NCI-H345 (cell line): ENCODE measurements at places on chromosomes 3 and 15.

- no peak for DNase-seq
Measured at GRCh38 chr3:196979545-196979944, 10.9 kb upstream of the PIGZ start.

- no peak for DNase-seq
Measured at GRCh38 chr3:28994161-28994905, 286.5 kb upstream of the RBMS3 start.

DNA sequence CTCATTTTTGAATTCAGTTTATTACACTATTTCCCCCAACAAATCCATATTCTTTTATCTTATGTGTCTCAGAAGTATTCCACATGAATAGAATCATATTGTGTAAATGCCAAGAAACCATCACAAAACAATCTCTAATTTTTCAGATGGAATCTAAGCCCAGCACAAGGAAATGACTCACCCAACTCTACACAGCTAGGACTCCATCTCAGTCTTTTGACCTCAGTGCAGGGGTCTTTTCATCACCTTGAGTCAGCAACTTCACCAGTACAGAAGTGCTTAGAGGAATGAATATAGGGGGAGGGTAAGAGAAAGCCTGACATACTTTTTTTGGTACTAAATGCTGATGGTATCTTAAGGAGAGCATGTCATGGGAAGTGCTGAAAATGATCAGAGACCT, 169.3 kb upstream of the LRRN1 start:
- no peak for DNase-seq

GRCh38 chr15:62619526-62619925, 423.0 kb upstream of the TPM1 start:
- no peak for DNase-seq

GRCh38 chr3:50157827-50158529, 2.9 kb downstream of the SEMA3F start:
- no peak for DNase-seq

- DNase-seq: no peak
Measured at GRCh38 chr15:28887339-28888174, 1.8 kb downstream of the APBA2 start.

DNA sequence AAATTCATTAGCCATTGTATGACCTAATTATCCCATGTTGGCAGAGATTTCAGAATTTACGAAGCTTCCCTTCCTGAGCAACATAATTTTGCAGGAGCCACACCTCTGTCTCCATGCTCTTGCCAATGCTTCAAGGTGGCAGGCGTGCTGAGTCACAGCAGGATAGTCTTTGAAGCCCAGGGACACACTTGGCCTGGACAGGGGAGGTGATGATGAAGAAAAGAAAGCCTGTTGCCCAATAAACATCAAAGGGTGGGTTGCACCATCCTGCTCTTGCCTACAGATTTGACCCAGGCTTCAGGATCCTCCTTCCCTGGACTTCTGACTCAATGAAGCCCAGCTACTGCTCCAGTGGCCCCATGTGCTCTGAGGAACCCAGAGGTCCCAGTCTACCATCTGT, 117.1 kb downstream of the MINAR1 start:
- no peak for DNase-seq

- DNase-seq: peak; percentile 59
Measured at GRCh38 chr15:42107473-42107872, 13.1 kb upstream of the PLA2G4D start.

DNA sequence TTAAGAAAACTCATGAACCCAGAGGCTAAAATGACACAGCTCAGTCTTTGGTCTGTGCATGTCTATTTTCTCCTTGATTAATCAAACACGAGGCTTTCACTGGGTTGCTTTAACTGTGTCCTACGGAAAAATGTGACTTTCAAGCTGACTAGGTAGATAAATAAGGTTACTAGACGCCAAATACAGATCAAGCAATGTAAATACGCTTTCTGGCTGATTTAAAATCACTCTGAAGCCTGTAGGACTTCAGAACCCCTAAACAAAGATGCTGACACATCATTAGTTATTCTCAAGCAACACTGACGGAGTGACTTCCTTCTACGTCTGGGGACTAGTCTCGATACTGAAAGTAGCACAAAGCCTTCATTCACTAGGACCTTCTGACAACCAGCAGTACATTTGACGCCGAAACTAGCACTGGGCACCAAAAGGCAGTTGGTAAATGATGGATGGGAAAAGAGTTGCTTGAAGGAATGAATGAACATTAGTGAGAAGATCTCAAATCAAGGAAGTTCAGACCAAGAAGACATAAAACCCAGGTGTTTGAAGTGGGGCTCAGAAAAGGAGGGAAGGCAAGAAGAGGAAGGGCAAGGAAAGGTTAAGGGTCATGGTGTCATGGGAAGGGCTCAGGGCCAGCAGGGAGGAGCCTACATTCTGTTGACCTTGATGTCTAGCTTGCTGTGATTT, 67.1 kb upstream of the CDV3 start:
- no peak for DNase-seq
